ENCODE measurements at places on chromosomes 11 and 22. TPM values are rescaled to one million over a fixed set of nuclear protein-coding genes. Genes with fewer than 3 reads are reported as not detected.

DNA sequence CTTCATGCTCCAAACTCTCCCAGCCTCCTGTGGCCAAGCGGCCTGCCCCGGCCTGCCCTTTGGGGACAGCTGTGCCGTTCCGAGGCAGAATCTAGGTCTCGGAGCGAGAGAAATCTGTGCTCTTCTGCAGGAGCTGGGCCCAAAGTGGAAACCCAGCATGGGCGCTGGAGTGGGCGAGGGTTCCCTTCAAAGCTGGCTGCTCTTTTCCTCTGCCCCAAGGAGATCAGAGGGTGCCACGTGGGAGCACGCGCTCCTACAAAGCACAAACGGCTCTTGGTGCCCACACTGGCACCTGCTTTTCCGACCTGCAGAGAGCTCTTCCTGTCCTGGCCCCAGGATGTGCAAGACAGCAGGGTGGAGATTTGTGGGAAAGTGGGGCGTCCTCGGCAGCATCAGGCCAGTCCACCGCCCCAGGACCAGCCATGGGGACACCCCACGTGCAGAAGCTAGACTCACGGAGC lies 6.9 kb downstream of the OSBPL5 start:
- DNase-seq, result no peak

- no peak for DNase-seq
These were observed 47.0 kb downstream of the GAB2 start for GRCh38 chr11:78370406-78371172.

DNA sequence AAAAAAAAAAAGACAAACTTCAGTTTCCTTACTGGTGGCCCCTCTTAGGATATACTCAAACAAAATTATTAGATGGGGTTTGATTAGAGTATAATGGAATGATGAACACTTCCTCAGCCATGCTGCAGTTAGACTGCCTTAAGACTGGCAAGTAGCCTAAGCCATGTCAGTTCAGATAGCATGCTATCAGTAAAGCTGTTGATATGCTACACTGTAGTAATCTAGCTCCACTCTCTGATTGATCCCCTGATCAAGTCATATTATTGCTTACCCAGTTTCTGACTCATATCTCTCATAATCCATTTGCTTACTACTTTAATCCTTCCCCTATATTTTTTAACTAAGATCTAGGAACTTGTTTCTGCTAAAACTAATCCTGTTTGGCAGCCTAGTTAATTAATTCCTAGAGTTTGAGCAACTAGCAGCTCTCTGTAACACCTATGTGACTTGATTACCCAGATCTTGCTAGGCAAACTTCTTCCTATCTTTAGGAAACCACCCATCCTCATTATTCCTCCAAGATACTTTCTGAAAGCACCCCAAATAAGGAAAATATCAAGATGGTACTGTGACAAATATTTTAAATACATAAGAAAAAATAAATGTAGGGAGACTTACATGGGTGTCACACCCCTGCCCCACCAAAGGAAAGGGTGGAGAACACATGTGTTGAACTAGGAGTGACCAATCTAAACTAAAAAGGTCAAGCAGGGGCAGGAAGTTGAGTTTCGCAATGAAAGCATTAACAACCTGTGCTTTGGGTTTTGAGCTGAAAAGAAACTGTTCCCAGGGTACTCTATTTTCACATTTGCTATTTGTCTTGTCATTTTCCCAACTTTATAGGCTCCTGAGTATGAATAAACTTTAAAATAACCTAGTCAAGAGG lies 43.2 kb downstream of the PIK3C2A start:
- no peak for DNase-seq

DNA sequence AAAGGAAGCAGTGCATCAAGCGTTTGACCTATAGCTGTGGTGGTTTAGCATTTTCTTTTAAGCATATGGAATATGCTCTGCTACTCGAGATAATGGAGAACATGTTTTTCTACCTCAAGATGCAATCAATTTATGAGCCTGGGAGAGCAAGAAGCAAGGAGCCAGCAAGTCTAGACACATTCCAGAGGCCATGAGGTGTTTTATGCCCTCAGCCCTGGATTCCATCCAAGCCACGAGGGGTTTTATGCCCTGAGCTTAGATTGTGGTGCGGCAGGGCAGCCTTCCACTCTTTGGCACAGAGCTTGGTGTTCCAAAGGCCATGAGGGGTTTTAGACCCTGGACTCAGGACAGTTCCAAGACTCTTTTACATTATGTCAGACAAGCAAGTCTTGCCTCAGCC lies 11.7 kb upstream of the DNAJB13 start:
- DNase-seq, result no peak

DNA sequence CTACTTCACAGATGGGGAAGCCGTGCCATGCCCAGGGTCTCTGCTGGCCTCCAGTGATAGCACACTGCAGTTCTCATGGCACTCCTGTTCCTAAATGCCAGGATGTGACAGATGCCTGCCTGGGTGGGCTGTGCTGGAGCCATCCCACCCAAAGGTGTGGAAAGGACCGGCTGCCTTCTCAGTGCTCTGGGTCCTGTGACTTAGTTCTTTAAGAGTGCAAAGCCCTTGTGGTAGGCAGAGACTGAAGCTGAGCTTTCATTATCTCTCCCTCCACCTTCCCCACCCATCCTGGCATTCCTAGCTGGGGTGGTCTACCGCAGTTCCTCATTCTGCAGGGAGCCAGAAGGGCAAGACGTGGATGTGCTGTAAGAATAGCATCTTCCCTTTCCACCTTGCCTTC lies 150.1 kb downstream of the CEP164 start:
- no peak for DNase-seq

GRCh38 chr22:38051261-38051660 lies 5.9 kb upstream of the PICK1 start:
- no peak for DNase-seq

DNA sequence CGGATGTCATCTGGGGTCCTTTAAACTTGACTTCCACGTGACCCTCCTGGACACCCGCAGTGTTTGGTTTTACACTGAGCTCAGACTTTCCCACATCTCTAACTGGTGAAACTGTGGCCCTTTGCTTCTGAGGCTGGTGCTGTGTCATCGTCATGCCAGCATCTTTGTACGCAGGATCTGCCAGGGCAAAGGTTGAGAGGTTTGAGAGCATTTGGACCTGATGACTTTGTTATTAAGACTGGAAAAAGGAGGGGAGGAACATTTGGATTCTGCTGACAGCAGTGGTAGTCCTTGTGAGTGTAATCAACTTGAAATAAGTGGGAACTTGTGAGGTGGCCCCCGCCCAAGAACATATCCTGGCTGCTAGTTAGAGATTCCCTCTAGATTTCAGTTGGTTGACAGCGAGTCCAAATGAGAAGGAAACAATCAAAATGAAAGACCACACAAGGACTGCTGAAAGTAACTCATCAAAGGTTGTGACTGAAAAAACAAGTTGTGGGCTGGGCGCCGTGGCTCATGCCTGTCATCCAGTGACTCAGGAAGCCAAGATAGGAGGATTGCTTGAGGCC lies 102.5 kb downstream of the KIAA1671 start:
- DNase-seq, result peak; percentile 29

DNA sequence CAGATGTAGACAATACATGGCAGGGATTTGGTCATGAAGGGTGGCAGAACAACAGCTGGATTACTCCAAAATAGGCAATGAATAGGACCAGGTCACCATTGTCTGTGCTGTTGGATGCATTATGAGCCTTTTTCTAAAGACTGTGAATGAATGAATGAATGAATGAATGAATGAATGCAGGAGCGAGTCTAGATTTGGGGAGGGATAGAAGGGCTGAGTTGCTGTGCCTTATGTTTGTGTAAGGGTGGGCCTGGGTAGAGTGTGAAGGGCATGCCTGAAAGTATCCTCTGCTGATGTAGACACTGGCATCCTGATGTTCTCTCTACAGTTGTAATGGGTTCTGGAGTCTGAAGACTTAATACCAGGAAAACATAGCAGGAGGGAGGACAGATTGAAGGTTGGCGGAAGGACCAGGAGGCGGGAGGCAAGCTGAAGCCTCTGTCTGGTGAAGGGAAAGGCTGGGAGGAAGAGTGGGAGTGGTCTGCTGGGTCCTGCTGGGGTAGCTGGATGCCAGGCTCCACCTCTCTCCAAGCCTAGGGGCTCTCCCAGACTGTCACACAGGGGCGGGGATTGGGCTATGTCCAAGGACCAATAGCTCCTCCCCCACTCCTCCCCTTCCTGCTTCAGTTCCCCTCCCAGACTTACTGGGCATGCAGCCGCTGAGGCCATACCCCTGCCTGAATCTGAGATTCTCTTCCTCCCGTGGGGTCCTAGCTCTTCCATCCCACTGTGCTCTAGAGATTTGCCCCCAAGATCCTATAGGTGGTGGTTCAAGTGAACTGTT lies 4.8 kb downstream of the TRIM3 start:
- DNase-seq, result peak; percentile 7

DNA sequence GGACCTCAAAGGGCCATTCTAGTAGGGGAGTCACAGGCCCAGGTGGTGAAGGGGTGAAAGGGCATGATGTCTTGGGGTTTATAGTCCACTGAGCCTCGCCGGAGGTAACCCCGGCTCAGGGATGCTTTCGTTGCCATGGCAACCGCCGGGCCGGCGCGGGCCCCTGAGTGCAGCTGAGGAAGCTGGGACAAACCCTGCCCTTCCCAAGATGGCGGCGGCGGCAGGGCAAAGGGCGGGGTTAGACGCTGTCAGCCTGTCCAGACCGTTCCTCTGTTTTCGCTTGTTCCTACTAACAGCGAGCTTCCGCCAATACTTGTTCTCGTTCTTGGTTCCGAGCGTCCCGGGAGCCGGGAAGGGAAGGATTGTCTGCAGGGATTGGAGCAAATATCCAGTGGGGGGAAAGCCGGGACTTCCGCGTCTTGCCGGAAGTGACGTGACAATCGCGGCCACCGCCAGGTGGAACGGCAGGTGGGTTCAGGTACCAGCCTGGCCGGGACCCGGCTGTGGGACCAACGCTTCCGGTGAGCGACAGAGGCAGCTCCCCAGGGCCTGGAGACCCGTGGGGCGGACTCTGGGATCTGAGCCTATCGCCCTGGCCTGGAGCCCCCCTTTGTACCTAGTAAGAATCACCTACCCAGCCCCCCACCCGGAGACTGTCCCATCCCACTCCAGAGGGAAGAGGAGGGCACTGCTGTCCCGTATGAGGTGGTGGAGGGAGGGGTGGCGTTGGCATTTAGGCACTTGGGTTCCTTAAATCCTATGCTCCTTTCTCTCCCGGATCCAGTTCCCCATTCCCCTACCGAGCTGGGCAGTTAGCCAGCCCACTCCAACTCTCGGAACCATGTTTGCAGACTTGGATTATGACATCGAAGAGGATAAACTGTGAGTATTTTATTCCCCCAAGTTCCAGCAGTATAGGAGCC lies at the start of gene PICK1:
Gene PICK1, plus strand, starts transcription at position 436 of the 923 bp plus-strand sequence. Its CDS starts 406 bp downstream, at position 842.
- peak; percentile 65 for DNase-seq

GRCh38 chr11:10885703-10886363 lies 28.0 kb upstream of the ZBED5 start:
- DNase-seq, result no peak

DNA sequence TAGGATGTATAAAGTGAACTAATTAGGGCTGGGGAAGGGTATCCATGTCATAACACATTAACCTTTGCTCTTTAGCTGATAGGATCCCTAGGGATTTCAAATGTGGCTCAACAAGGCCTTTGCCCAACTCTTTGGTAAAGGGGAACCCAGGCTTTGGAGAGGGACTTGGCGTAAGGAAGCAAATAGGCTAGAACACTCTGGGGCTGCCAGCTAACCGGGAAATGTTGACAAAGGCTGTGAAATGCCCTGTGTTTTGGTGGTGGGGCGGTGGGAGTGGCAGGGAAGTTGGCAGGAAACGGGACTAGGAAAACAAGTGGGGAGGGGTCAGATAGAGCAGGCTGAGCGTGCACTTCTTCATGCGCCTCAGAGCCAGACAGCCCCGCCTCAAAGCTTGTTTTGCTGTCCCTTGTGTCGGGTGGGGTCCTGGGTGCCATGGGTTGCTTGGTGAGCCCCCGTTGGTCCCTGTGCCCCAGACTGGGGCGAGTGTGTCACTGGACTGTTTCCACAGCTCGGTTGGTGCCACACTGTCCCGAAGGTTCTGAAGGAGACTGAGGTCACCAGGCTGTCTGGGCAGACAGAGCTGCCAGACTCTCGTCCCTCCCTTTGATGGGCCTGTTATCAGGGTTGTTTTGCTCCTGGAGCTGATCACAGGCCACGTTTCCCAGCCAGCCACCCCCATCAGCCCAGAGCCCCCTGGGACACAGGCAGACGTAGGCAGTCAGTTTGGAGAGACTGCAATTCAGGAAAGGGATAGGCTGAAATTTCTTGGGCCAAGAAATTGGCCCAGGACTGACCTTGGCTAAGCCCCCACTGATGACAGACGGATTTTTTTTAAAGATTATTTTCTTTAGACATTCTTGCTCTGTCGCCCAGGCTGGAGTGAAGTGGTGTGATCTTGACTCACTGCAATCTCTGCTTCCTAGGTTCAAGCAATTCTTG lies 19.6 kb downstream of the KCTD21 start:
- no peak for DNase-seq

GRCh38 chr22:48867891-48868290 lies 959.8 kb downstream of the BRD1 start:
- no peak for DNase-seq

GRCh38 chr22:49692499-49693225 lies 135.0 kb downstream of the BRD1 start:
- DNase-seq, result no peak

- DNase-seq, result no peak
These were observed 48.8 kb downstream of the EXT2 start for GRCh38 chr11:44143987-44144909.

DNA sequence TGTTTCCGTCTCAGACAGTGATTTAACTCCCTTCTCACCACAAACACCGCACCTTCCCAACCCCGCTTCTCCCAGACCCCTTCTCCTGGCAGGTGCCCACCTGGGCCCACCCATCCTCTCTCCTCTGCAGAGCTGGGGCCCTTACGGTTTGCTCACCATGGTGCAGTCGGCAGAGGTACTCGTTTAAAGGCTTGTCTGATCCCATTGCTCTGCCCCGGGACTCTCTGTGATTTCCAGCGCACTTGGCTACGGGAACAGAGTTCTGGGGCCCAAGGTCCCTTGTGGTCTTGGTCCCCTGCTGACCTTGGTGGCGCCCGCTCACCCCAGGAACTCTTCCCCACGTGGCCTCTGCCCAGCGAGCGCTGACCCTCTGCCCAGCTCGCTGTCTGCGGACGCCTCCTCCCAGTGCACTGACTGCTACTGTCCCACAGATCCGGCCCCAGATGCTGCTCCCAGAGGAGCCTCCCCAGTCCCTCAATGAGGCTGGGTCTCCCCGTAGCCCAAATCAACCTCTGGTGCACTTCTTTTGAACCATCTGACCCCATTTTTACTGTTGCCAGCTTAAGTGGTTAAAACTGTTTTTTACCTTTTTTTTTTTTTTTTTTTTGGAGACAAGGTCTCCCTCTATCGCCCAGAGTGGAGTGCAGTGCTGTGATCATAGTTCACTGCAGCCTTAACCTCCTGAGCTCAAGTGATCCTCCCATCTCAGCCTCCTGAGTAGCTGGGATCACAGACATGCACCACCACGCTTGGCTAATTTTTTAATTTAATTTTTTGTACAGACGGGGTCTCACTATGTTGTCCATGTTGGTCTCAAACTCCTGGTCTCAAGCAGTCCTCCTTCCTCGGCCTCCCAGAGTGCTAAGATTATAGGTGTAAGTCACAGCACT lies 21.3 kb upstream of the CTSD start:
- no peak for DNase-seq

GRCh38 chr11:587978-588380 lies 11.7 kb downstream of the PHRF1 start:
- peak; percentile 68 for DNase-seq

C11orf42 gene
- not detected for total RNA-seq

OR56A1 gene
- not detected for total RNA-seq

Measured in epithelial cell of proximal tubule (primary cell).